ENCODE measurements at places on chromosomes 11 and 22.

DNA sequence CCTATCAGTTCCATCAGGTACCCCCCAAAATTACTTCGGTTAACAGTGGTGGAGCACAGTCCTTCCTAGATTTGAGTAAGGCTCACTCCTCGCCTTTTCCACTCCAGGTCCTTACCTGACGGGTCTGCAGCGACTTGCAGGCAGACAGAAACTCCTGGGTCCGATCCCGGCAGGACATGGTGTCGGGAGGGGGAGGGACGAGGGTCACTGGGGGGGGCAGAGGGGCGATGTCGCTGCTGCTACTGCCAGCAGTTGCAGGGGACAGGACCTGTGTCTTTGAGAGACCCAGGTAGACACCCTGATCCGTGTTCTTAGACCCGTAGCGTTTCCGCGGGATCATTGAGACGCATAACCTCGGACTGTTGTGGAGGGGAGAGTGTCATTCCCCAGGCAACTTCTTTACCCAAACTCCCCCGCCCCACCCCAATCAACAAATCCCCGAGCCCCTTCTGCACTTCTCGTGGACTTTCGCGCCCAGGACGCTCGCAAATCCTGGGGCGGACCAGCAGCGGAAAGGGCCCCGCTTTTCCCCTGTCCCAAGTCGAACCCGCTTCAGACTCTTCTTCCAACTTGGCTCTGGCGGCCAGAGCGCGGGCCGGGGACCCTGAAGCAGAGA is 839 bp downstream of the STX5 start:
- peak; percentile 28 for DNase-seq

GRCh38 chr11:134145715-134146114 is 76.8 kb downstream of the JAM3 start:
- DNase-seq = no peak

GRCh38 chr11:111954154-111954553 is 17.0 kb downstream of the DIXDC1 start:
- no peak for DNase-seq

DNA sequence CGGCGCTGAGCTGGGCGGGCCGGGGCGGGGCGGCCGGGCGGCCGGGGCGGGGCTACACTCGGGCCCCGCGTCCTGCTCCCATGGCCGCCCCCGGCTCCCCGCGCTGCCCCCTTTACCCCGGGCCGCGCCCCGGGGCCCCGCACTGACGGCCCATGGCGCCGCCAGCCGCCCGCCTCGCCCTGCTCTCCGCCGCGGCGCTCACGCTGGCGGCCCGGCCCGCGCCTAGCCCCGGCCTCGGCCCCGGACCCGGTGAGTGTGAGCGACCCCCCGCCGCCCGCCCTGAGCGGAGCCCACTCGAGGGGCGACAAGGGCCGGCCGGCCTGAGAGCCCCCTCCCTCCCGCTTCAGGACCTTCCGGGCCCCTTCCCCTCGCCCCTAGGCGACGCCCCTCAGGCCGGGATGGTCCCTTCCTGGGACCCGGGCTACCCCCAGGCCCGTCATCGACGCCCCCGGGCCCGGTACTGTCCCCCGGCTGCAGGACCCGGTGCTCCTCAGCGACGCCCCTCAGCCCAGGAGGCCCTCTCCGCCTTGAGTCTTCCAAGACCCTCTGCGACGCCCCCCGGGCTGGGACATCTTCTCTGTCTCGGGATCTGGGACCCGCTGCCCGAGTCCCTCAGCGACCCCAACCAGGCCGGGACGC is at the start of gene KREMEN1:
Gene KREMEN1 (plus strand): TSS at position 57 of the 639 bp plus-strand sequence. CDS start 96 bp downstream, at position 153.
- no peak for DNase-seq

DNA sequence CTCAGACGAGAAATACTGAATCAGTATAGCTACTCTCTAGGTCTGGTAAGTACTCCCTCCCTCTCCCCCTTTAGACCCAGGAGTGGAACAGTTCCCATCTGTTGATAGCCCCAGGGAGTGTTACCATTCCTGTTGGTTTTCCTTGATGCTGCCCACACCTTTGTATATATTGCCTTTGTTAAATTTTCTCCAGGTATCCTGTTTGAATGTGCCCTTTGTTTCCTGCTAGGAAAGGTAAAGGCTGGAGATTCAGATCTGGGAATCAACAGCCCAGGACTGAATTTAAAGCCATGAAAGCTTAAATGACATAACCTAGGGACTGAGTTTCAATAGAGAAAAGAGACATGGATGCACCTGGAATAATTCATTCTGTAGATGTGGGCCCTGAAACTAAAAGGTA is 68.3 kb downstream of the CCDC83 start:
- DNase-seq = no peak

DNA sequence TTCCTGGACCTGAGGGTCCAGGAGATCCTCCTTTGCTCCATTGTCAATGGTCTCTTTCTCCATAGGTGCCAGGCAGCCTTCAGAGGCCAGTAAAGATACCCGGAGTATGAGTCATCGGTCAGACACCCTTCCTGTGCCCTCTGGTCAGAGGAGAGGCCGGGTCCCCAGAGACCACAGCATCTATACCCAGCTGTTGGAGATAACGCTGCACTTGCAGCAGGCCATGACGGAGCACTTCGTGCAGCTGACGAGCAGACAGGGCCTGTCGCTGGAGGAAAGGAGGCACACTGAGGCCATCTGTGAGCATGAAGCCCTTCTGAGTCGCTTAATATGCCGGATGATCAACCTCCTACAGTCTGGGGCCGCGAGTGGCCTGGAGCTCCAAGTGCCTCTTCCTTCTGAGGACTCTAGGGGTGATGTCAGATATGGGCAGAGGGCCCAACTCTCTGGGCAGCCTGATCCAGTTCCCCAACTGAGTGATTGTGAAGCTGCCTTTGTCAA is at the start of gene ACCSL:
Gene ACCSL (plus strand): TSS at position 51 of the 501 bp plus-strand sequence. CDS start 56 bp downstream, at position 107.
- no peak for DNase-seq

DNA sequence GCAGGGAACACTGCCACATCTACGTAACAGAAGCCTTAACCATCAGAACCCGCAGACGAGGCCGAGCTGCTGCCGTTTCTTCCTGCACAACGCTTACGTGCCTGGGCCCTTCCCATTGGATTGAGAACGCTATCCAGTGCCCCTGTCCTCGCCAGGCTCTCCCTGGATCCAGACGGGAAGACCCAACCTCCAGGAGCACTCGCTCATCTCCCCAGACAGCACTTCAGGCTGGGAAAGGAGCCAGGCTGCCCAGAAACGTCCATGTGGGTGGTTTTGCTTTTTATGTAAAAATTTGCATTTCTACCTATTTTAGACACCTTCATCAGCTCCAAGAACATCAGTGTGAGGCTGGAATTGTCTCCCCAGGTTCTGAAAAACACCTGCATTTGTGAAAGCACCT is 7.3 kb upstream of the CRYBB3 start:
- no peak for DNase-seq

GRCh38 chr11:60363542-60364470 is 14.5 kb upstream of the MS4A7 start:
- peak; percentile 86 for DNase-seq

- DNase-seq = no peak
Measured at GRCh38 chr22:24465566-24465965, 29.6 kb upstream of the UPB1 start.

DNA sequence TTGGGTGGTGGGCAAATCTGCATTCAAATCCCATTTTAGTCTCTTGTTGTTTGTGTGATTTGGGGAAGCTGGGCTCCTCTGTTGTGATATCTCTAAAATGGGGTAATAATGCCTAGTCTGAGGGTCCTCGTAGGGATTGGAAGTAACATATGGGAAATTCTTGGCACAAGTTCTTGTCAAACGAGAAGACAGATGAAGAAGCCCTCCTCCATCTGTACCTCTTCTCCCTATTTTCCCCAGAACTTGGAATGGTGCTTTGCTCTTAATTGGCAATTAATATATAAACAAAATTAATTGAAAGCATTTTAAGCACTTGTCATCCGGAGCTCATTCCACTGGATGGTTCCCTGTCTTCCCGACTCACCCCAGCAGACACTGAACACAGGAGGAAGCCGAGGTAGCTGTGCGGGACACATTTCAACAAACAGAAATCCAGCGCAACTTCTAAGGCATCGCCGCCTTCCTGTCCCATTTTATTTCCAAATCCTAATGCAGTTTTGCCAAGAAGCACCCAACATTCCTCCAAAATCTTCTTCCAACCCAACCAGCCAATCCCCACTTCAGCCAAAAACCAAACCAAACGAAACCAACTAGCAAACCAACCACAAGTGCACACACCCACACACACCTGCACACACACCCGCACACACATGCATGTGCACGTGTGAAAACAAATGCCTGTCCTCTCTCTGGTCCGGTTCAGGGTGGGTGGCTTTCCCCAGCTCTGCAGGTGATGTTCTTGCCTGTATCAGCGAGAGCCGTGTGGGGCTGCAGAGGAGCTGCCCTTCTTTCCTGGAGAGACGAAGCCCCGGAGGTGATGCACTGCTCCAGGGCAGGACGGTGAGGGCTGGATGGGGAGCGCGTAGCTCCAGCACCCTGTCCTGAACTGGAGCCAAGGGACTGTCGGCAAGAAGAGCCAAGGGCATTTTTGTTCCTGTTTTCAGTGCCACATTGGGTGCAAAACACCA is 100.8 kb upstream of the B3GAT1 start:
- no peak for DNase-seq

DNA sequence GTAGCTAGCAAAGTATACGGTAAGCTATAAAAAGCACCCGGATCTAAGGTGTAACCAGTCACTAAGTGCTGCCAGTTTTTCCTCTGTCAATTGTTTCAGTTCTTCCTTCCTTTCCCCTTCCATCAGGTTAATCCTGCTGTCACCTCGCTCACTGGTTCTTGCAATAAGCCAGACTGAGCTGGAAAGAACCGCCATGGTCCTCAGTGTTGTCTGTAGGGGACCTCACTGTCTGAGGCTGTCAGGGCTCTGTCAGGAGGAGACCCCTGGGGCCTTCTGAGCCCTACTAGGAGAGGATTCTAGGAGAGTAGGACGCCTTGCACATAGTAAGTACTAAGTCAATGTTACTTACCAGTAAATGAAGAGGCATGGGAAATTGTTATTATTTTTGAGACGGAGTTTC is 1.4 kb upstream of the TBC1D22A start:
- DNase-seq = no peak

- no peak for DNase-seq
Measured at GRCh38 chr11:110613197-110613918, 98.9 kb downstream of the ARHGAP20 start.

GRCh38 chr11:79045018-79045799 is 395.6 kb downstream of the TENM4 start:
- DNase-seq = no peak

DNA sequence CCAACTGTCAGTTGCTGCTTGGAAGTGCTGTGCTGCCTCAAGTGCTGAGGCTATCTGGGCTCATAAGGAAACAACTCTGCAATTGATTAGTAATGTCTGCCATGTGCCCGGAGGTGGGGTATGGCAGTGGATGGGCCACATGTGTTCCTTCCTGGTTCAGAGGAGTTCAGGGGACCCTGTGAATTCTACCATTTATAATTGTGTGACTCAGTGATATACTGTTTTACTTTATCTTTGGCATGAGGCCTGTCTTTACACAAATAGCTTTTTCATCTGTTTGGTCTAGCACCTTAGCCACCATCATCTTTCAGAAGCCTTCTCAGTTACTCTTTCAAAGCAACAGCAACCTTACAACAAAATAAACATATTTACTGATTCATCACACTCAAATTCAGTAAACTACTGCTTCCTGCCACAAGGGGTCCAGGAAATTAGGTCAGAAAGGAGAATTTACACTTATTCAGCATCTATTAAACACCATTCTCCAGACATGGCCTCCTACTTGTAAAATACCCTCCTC is 20.9 kb downstream of the DKK3 start:
- peak; percentile 13 for DNase-seq

DNA sequence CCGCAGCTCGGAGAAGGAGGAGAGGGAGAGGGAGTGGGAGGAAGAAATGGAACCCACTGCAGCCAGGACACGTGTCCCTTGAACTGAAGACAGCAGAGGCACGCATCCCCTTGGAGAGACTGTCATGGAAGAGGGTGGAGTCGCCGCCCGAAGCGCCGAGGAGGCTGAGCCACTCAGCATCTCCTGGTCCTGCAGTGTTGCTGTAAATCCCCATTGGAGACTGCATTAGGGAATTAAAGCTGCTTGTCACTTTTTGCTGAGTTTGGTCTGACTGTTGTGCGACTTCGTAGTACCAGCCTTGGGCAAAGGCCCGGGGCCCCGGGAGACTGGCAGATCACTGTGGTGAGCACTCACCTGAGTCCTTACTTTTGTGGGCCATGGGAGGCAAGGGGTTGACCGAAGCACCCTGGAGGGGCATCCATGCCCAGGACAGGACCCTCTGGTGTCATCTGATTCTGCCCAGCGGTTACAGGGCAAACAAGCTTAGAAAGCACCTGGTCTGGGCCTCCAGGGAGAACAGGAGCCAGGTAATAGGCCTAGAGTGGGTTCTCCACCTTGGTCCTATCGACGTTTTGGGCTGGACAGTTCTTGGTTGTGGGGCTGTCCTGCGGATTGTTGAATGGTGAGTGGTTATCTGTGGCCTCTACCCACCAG is 797 bp downstream of the VPREB1 start:
- no peak for DNase-seq

GRCh38 chr11:105852403-105852802 is 169.6 kb downstream of the MSANTD4 start:
- no peak for DNase-seq

DNA sequence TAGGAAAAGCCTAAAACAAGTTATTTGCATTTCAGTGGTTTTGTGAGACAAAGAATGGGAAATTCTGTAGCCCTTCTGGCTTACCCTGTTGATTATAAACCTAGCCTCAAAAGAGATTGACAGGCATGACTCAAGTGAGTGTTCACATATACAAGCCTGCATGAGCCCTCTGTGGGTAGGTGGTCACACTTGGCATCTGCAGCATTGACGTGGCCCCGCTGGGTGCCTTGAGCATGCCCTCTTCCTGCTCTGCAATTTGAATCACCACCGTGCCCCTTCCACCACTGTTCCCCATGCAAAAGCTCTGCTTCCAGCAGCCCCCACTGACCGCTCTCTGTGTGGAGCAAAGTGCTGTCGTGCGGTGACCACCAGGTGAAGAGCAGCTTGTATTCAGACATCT is 21.0 kb upstream of the ADSL start:
- peak; percentile 13 for DNase-seq

DNA sequence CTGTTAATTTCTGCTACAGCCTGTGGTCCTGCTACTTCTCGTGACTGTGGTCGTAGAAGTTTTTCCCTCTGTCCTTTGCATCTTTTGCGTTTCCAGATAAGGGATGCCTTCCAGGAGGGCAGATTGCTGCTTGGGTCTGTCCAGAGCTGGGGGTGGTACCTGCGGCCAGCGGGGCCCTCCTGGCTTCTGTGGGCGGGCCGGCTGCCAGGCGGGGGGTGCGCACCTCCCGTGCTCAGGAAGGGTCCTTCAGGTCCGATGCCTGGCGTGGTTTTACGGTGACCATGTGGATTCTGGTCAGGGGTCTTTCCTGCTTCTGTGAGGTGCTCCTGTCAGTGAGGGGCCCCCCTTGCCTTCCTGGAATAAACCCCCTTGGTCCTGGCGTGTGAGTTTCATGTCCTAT is 84.8 kb downstream of the KCNQ1 start:
- no peak for DNase-seq
